Aortic smooth muscle cell (primary cell): ENCODE measurements at places on chromosomes 5 and 9. TPM values are rescaled to one million over a fixed set of nuclear protein-coding genes. Genes with fewer than 3 reads are reported as not detected.

The TNFSF15 gene
- 0.19 and 1.3 TPM in 2 replicates for total RNA-seq

The IFNA17 gene
- not detected in 2 replicates for total RNA-seq

The KIF3A gene
- total RNA-seq = 11.2 and 12.2 TPM in 2 replicates

The FBP1 gene
- not detected in 2 replicates for total RNA-seq

The CCNO gene
- total RNA-seq = 0.40 and 0.50 TPM in 2 replicates

The SLC25A2 gene
- 0.13 and 0.31 TPM in 2 replicates for total RNA-seq

The IFNA21 gene
- total RNA-seq = not detected in 2 replicates

The NUTM2G gene
- total RNA-seq = not detected in 2 replicates

The HARS1 gene
- 74.6 and 92.6 TPM in 2 replicates for total RNA-seq

The PTGS1 gene
- 38.4 and 138 TPM in 2 replicates for total RNA-seq

The FAM120AOS gene
- 41.1 and 42.1 TPM in 2 replicates for total RNA-seq

The PLPP6 gene
- total RNA-seq = 5.5 and 7.3 TPM in 2 replicates

The PLAC8L1 gene
- total RNA-seq = 0.25 and 0.40 TPM in 2 replicates

The SPATA31D4 gene
- not detected in 2 replicates for total RNA-seq

The GFI1B gene
- total RNA-seq = 0.19 TPM in 1 of 2 replicates, not detected in the other

The TOPORS gene
- total RNA-seq = 33.8 and 35.8 TPM in 2 replicates

The SCGB3A2 gene
- not detected in 2 replicates for total RNA-seq

The LHX3 gene
- total RNA-seq = not detected in 2 replicates

The ANKRD20A1 gene
- total RNA-seq = 0.12 and 0.53 TPM in 2 replicates

The SPINK1 gene
- not detected in 2 replicates for total RNA-seq

The TRIM36 gene
- 0.53 and 0.75 TPM in 2 replicates for total RNA-seq

The GKAP1 gene
- total RNA-seq = 0.26 and 0.44 TPM in 2 replicates
